ENCODE measurements at places on chromosomes 7 and 10.
A peak's percentile ranks its signal among the peaks of the same experiment; 100 is the strongest.

DNA sequence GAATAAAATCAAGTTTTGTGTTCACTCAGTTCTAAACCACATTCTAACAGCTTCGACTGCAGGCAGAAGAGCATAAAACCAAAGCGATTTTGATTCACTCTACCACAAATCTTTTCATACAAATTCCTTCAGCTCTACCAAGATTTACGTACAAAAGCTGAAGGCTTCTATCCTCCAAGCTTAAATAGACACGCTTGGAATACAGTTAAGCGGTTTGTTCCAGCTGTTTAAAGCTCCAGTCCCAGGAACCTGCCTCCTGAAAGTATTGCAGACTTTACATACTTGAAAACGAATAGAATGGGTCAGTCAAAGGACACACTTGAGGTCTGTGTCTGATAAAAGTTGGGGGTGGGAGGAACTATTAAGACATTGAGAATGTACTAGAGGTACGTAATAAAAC is 102.9 kb downstream of the MPP7 start:
- no peak overlapping the region for H3K27ac ChIP-seq
- H3K4me1 ChIP-seq = peaks cover 8% of the 10 kb centered on the region
- H3K27me3 ChIP-seq = no peaks in the 10 kb centered on the region
- no peaks in the 10 kb centered on the region for H3K36me3 ChIP-seq
- DNase-seq = no peak

- no peaks in the 10 kb centered on the region for H3K36me3 ChIP-seq
- H3K4me1 ChIP-seq = no peaks in the 10 kb centered on the region
- no peaks in the 10 kb centered on the region for H3K27me3 ChIP-seq
Measured at GRCh38 chr7:137469191-137469811, 125.8 kb upstream of the PTN start.

DNA sequence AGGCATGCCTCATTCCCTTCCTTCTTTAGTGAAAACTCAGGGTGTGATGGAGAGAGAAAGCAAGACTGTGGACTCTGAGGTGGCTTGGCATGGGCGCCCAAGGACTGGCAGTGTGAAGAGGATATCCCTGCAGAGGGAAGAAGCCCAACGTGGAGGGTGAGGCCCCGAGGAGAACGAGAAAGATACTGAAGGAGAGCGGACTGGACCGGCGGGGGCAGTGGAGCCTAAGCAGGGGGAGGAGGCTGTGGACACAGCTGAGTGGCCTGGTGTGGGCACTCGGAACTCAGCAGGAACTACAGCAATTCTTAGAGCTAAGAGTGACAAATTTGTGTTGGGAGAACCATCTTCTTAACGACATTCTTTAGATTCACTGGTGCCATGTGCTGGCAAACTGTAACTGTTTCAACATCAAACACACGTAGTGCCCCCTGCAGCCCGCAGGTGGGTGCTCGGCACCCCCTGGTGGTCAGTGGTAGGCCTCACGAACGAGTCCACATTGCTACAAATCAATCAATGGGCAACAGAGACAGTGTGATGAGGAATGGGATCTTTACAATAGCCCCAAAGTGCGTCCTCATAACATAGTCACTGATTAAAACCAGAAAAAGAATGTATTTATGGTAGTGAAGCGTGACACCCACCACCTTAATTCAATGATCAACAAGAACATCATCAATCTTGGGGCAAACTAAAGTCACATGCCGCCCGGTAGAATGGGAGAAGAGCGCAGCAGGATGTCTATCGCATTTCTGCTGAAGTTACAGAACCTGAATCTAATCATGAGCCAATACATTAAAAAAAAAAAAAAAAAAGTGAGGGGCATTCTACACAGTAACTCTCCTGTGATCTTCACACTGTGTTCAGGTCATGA is 2.0 kb upstream of the SFTPA1 start:
- DNase-seq = peak; percentile 14
- H3K4me3 ChIP-seq = no peak overlapping the region
- peaks cover 21% of the 10 kb centered on the region for H3K27me3 ChIP-seq
- H3K4me1 ChIP-seq = no peaks in the 10 kb centered on the region
- H3K27ac ChIP-seq = no peak overlapping the region

DNA sequence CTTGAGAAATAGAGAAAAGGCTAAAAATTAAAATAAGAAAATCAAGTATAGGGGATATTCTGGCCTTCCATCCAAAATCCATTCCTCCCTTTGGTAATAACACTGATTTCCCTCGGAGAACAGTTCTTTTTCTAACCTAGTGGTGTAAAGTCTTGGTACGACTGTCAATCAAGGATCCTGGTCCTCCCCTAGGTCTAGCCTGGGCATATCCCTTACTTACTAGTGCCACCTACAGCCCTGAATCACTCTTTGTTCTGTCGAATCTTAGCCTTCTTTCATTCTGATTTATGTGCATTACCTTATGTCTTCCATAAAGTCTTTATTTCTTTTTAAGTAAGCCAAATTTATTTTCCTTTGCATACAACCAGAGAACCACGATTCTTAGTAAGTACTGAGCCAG is 298.7 kb upstream of the LRRTM3 start:
- DNase-seq = no peak
- no peaks in the 10 kb centered on the region for H3K27me3 ChIP-seq
- no peaks in the 10 kb centered on the region for H3K4me1 ChIP-seq
- no peak overlapping the region for H3K4me3 ChIP-seq
- no peaks in the 10 kb centered on the region for H3K36me3 ChIP-seq

DNA sequence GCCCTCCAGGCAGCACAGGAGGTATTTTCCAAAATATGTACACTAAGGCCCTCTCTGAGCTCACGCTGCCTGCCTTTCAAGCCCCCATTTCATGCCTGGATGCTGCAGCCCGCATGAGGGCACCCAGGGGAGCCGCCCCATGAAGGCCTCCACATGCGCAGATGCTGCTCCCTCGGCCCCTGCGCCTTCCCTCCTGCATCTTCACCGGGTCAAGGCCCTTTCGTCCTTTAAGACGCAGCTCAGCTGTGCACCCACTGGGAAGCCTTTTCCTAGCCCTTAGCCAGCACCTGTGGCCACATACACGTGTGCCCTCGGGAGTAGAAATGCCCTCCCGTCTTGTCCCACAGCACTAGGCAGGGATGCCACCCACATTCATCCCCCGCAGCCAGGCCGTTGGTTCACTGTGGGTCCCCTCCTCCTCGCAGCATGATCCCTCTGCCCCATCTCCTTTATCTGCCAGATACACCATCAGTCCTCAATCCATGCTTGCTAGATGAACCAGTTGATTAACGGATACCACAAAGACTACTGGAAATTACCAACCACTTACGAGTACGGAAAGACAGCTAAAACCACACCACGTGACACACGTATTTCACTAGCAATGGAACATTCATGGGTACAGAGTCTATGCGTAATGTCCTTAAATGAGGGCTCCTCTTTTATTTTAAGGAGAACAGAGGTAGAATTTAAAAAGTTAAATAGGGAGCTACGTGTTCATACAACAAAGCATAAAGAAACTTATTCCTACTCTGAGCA is 278.0 kb downstream of the TNS3 start:
- no peaks in the 10 kb centered on the region for H3K27me3 ChIP-seq
- H3K4me3 ChIP-seq = no peak overlapping the region
- H3K4me1 ChIP-seq = peaks cover 2% of the 10 kb centered on the region
- H3K27ac ChIP-seq = no peak overlapping the region
- peaks cover 50% of the 10 kb centered on the region for H3K36me3 ChIP-seq

GRCh38 chr10:127428385-127428980 is 120.6 kb upstream of the NPS start:
- H3K27me3 ChIP-seq = no peaks in the 10 kb centered on the region
- no peak overlapping the region for H3K4me3 ChIP-seq
- H3K27ac ChIP-seq = no peak overlapping the region
- no peak for DNase-seq

- no peak for DNase-seq
- H3K4me3 ChIP-seq = no peak overlapping the region
- peaks cover 4% of the 10 kb centered on the region for H3K4me1 ChIP-seq
- peaks cover 23% of the 10 kb centered on the region for H3K27me3 ChIP-seq
- H3K36me3 ChIP-seq = no peaks in the 10 kb centered on the region
- H3K27ac ChIP-seq = no peak overlapping the region
Measured at GRCh38 chr10:97336942-97337831, 2.7 kb upstream of the FRAT2 start.

DNA sequence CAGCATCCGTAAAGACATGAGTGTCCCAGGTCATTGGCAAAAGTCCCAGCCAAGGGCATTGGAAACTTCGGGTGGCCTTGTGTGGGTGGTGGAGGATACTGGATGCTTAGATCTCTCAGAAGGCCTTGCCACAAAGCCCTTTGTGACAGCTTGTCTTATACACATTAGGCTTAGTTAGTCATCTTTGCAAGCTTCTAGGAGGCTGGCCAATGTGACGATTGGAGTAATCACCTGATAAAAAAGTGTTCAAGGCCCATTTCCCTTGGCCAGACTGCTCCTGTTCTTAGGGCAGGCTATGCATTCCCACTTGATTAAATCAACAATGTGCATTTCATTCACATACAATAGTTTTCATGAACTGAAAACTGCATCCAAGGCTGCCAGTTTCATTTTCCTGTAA is 26.9 kb downstream of the NPS start:
- no peak overlapping the region for H3K4me3 ChIP-seq
- H3K27ac ChIP-seq = no peak overlapping the region
- H3K4me1 ChIP-seq = no peaks in the 10 kb centered on the region
- H3K36me3 ChIP-seq = no peaks in the 10 kb centered on the region
- H3K27me3 ChIP-seq = no peaks in the 10 kb centered on the region

- peaks cover 8% of the 10 kb centered on the region for H3K4me1 ChIP-seq
- H3K27ac ChIP-seq = no peak overlapping the region
- DNase-seq = no peak
- H3K27me3 ChIP-seq = no peaks in the 10 kb centered on the region
- peaks cover 13% of the 10 kb centered on the region for H3K36me3 ChIP-seq
- H3K4me3 ChIP-seq = no peak overlapping the region
Measured at GRCh38 chr7:138871814-138872090, 73.8 kb upstream of the ATP6V0A4 start.

- no peak overlapping the region for H3K27ac ChIP-seq
- peaks cover 5% of the 10 kb centered on the region for H3K4me1 ChIP-seq
- no peak overlapping the region for H3K4me3 ChIP-seq
- no peaks in the 10 kb centered on the region for H3K27me3 ChIP-seq
Measured at GRCh38 chr10:5628451-5629302, 37.7 kb downstream of the ASB13 start.

- peaks cover 19% of the 10 kb centered on the region for H3K27me3 ChIP-seq
- no peak for DNase-seq
- H3K36me3 ChIP-seq = no peaks in the 10 kb centered on the region
- no peak overlapping the region for H3K4me3 ChIP-seq
- H3K4me1 ChIP-seq = no peaks in the 10 kb centered on the region
Measured at GRCh38 chr10:71083716-71083975, 128.7 kb upstream of the UNC5B start.

GRCh38 chr10:79984851-79985250 is 35.9 kb upstream of the SFTPD start:
- no peaks in the 10 kb centered on the region for H3K36me3 ChIP-seq
- no peak overlapping the region for H3K27ac ChIP-seq
- DNase-seq = no peak
- H3K27me3 ChIP-seq = peaks cover 43% of the 10 kb centered on the region
- no peaks in the 10 kb centered on the region for H3K4me1 ChIP-seq
- H3K4me3 ChIP-seq = no peak overlapping the region

DNA sequence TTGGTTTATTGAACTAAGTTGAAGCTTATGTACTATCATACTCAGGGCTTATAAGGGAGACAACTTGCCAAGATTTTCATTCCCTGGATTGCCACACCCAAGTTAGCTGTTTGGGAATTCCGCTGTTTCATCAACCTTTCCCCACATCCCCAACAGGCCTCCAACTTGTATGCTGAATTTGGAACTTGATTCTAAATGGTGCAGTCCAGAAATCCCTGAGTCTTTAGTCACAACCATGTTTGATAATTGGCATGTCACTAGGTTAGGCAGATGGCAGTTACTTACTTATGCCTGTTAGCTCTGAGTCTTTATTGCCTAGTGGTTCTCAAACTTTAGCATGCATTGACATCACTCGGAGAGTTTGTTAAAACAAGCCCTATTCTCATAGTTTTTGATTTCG is 135.4 kb upstream of the PRPS1L1 start:
- no peaks in the 10 kb centered on the region for H3K36me3 ChIP-seq
- no peaks in the 10 kb centered on the region for H3K27me3 ChIP-seq
- no peak overlapping the region for H3K4me3 ChIP-seq
- H3K27ac ChIP-seq = no peak overlapping the region

DNA sequence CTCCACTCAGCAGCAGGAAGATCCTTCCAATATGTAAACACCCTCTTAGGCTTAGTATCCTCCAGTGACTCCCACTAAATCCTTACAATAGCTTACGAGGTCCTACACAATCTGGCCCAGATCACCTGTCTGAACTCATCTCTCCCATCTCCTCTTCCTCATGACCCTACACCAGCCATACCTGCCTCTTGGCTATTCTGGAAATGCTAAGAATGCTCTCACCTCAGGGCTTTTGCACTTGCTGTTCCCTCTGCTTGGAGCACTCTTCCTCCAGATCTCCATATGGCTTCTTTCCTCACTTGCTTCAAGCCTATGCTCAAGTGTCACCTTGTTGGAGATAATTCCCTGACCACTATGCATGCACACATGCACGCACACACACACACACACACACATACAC is 50.8 kb upstream of the FRMD4A start:
- no peak overlapping the region for H3K27ac ChIP-seq
- no peak overlapping the region for H3K4me3 ChIP-seq
- H3K4me1 ChIP-seq = peaks cover 14% of the 10 kb centered on the region
- H3K27me3 ChIP-seq = peaks cover 1% of the 10 kb centered on the region
- H3K36me3 ChIP-seq = no peaks in the 10 kb centered on the region
- no peak for DNase-seq

- H3K4me1 ChIP-seq = peaks cover 3% of the 10 kb centered on the region
- no peak overlapping the region for H3K27ac ChIP-seq
- H3K4me3 ChIP-seq = no peak overlapping the region
- no peaks in the 10 kb centered on the region for H3K36me3 ChIP-seq
Measured at GRCh38 chr10:75062506-75063299, 48.8 kb upstream of the SAMD8 start.

GRCh38 chr10:127906548-127907377 is at the start of gene PTPRE:
Gene PTPRE (plus strand): TSS chr10:127907103. CDS start chr10:128040882, 133,779 bp downstream.
- no peaks in the 10 kb centered on the region for H3K36me3 ChIP-seq
- peaks cover 4% of the 10 kb centered on the region for H3K4me1 ChIP-seq
- no peak within 1 kb of the TSS for H3K27ac ChIP-seq
- H3K27me3 ChIP-seq = peaks cover 3% of the 10 kb centered on the region

GRCh38 chr7:1030444-1031070 is 13.8 kb upstream of the GPR146 start:
- no peaks in the 10 kb centered on the region for H3K27me3 ChIP-seq
- peaks cover 9% of the 10 kb centered on the region for H3K36me3 ChIP-seq
- H3K4me3 ChIP-seq = no peak overlapping the region
- no peak for DNase-seq

GRCh38 chr7:75971961-75972763 is 22.2 kb downstream of the TMEM120A start:
- no peaks in the 10 kb centered on the region for H3K27me3 ChIP-seq
- H3K36me3 ChIP-seq = peaks cover 14% of the 10 kb centered on the region
- H3K27ac ChIP-seq = no peak overlapping the region
- no peak overlapping the region for H3K4me3 ChIP-seq
- peaks cover 10% of the 10 kb centered on the region for H3K4me1 ChIP-seq

GRCh38 chr7:27593226-27593625 is 69.5 kb downstream of the HIBADH start:
- no peak overlapping the region for H3K4me3 ChIP-seq
- DNase-seq = peak; percentile 49
- H3K27ac ChIP-seq = no peak overlapping the region
- H3K4me1 ChIP-seq = no peaks in the 10 kb centered on the region
- H3K27me3 ChIP-seq = no peaks in the 10 kb centered on the region
- H3K36me3 ChIP-seq = no peaks in the 10 kb centered on the region

- no peaks in the 10 kb centered on the region for H3K36me3 ChIP-seq
- DNase-seq = no peak
- H3K4me3 ChIP-seq = no peak overlapping the region
- no peaks in the 10 kb centered on the region for H3K4me1 ChIP-seq
- no peak overlapping the region for H3K27ac ChIP-seq
Measured at GRCh38 chr10:109592391-109592790, 330.9 kb downstream of the XPNPEP1 start.

GRCh38 chr7:147510923-147511322 is 1079.6 kb upstream of the C7orf33 start:
- DNase-seq = peak; percentile 79
- no peak overlapping the region for H3K27ac ChIP-seq
